A549 treated with RU486 at 1 μM for 4 hours (cell line): ENCODE measurements at places on chromosomes 7 and 10. TPM values are rescaled to one million over a fixed set of nuclear protein-coding genes. Genes with fewer than 3 reads are reported as not detected.

The IDI2 gene
- 0.09 TPM in 1 of 5 replicates, not detected in the others for total RNA-seq

The HOXA3 gene
- 6.0 to 11.2 TPM (median 9.0 TPM) in 5 replicates for total RNA-seq

The UCN3 gene
- total RNA-seq = not detected in 5 replicates

The HOXA4 gene
- 2.0 to 2.9 TPM (median 2.4 TPM) in 5 replicates for total RNA-seq

The FANK1 gene
- total RNA-seq = 2.4 to 3.8 TPM (median 3.0 TPM) in 5 replicates

The IL6 gene
- total RNA-seq = 2.0 to 4.6 TPM (median 2.9 TPM) in 5 replicates
